ENCODE measurements at places on chromosomes 16 and 17.

- DNase-seq: no peak
These were observed 160.1 kb upstream of the CDH5 start for GRCh38 chr16:66206363-66206762.

DNA sequence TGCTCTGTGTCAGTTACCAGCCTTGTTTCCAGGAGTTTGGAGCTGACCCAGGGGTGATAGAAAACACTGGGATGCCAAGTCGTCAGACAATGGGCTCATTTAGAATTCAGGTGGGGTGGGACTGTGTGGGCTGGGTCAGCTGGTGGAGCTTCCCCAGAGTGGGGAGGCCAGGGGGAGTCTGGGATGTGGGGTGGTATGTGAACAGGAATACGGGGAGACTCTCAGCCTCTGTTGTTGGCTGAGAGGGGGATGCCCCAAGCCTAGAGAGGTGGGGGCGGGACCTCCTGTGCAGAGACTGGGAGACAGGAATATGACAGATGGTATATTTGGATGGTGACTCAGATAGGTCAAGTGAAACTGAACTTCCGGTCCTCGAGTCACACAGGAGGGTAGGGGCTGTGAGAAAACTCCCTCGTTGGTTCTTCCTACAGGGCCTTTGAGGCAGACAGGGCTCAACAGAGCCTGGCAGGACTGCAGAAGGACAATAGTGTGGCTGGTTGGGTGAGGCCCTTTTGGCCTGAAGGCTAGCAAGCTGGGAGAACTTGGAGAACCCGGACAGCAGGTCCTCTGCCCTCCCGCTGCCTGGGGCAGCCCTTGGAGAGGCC is 23.7 kb downstream of the CDH1 start:
- DNase-seq: peak; percentile 68

GRCh38 chr17:36212966-36213365 is 2.1 kb downstream of the CCL4L2 start:
- DNase-seq: no peak

GRCh38 chr17:66542129-66542966 is 239.9 kb downstream of the PRKCA start:
- peak; percentile 69 for DNase-seq

DNA sequence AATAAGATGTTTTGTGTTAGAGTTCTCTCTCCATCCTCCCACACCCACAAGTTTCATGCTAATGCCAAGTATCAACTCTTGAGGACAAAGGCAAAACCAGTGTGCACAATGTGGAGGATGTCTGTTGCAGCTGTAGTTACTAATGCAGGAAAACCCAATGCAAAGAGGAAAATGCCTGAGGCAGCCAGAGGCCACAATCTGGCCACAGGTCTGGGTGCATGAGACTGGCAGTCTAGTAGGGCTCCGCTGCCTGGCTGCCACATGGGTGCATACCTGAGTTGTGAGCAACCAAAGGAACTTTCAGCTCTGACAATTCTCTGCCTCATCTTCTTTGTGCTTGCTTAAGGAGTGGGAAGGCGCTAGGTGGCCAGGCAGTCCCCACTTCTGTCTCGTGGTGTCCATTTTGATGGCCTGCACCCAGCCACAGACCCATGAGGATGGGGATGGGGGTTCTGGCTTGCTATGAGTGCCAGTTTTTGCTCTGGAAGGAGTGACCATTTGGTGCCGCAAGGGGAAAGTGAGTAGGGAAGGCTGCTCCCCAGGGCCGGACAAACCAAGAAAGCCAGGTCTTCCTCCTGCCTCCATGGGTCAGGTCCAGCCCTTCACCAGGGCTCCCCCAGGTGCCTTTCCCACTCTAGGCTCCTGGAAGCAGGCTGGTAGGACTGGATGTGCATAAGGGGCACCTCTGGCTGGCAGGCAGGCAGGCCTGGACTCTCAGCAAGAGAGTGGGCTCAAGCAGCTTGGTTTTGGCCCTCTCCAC is 4.2 kb upstream of the GFOD2 start:
- DNase-seq: peak; percentile 47

DNA sequence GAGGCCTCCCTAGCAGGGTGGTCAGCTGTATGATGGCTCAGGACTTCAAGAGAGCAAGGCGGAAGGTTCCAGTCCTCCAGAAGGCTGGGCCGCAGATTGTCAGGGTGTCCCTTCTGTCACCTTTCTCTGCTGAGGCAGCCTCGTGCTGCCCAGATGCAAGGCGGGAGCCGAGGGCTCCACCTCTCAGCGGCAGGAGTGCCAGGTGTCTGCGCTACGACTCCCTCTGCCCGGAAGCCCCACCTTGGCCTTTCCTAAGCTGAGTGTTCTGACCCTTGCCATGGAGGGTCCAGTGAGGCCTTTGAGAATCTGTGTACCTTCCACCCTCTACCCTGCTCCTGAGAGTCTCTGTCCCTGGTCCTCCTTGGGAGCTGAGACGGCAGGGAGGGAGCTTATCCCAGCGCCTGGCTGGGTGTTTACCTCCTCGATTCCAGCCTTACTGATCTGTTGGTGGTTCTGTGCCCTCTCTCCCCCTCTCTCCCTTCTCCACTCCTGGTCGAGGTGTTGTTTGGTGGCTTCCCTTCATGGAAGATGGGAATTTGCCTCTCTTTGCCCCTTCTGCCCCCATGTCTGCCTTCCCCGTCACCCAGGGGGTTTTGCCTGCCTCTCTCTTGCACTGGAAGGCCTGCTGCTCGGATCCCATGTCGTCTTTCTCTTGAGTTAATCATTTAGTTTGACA is 2.2 kb upstream of the ZNF750 start:
- no peak for DNase-seq

- DNase-seq: peak; percentile 38
These were observed 66.3 kb downstream of the BPTF start for GRCh38 chr17:67891481-67892119.

DNA sequence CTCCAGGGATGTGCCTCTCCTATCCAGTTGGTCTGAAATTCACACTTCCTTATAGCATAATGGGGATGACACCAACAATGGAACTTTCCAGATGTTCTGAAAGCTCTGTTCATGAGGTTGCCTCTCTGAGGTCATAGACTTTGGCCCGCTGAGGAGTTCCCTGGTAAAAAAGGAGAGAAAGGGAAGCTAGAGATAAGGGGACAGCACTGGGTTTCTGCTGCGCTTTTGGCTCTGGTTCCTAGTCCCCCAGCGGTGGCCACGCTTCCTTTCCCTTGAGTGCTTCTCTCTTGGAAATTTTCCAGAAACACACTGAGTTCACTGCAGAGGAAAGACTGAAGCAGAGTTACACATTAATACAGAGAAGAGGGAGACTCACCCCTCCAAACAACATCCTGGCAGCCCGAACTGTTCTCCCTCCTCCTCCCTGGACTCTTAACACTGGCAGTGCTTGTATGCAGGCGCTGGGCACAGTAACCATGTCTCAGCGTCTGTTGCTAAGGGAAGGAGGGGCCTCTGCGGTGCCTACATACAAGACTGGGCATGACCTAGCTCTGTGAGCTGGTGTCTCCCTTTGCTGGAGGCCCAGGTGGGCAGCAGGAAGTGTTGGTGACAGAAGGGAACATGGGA is at the start of gene DNAH3:
DNAH3 (minus strand) TSS at position 472 of the 627 bp plus-strand sequence. CDS start 527 bp downstream, outside the sequence.
- no peak for DNase-seq

DNA sequence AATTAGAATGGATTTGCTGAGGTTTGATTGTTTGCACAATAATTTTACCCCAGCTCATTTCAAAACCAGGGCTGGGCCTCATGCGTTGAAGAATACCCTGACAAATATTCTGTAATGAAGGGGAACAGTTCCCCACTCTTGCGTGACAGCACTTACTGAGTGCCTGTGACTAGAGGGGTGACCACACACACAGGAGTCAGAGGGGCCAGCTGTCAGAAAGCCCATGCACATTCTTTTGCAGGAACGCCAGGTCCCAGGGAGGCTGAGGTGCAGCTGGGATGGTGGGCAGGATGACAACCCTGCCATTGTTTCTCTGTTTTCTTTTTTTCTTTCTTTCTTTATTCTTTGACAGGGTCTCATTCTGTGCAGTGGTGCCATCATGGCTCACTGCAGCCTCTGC is 44.6 kb downstream of the SMPD3 start:
- no peak for DNase-seq

GRCh38 chr16:29927070-29927905 is 1.3 kb upstream of the KCTD13 start:
- DNase-seq: no peak

GRCh38 chr17:47776330-47777197 is 43.5 kb downstream of the TBX21 start:
- peak; percentile 41 for DNase-seq

DNA sequence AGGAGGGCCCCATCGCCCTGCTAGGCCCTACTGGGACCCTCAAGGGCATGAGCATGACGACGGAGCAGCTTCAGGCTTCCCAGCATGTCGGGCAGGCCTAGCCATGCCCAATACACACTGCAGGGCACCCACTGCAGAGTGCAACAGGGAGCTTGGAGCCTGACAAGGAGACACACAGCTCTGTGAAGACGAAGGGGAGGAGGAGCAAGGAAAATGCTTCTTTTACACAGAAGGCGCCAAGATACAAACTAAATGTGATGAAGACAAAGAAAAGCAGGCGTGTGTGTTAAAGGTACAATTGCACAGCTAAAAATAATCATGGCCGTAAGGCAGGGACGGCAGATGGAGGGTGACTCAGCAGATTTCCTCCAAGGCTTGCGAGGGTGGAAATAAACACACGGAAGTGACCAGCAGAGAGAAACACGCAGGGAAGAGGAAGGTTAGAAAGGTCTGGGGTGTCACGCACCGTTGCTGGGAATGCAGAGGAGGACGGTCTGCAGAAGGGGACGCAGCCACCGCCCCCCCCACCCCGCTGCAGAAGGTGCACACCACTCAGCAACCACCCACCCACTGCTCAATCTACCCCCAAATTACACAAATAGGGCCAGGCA is 108.5 kb downstream of the ZNF778 start:
- peak; percentile 76 for DNase-seq

GRCh38 chr16:65543781-65544740 is 422.2 kb upstream of the CDH11 start:
- DNase-seq: no peak

- DNase-seq: peak; percentile 37
These were observed 787 bp downstream of the CDH11 start for GRCh38 chr16:65120831-65121721.

DNA sequence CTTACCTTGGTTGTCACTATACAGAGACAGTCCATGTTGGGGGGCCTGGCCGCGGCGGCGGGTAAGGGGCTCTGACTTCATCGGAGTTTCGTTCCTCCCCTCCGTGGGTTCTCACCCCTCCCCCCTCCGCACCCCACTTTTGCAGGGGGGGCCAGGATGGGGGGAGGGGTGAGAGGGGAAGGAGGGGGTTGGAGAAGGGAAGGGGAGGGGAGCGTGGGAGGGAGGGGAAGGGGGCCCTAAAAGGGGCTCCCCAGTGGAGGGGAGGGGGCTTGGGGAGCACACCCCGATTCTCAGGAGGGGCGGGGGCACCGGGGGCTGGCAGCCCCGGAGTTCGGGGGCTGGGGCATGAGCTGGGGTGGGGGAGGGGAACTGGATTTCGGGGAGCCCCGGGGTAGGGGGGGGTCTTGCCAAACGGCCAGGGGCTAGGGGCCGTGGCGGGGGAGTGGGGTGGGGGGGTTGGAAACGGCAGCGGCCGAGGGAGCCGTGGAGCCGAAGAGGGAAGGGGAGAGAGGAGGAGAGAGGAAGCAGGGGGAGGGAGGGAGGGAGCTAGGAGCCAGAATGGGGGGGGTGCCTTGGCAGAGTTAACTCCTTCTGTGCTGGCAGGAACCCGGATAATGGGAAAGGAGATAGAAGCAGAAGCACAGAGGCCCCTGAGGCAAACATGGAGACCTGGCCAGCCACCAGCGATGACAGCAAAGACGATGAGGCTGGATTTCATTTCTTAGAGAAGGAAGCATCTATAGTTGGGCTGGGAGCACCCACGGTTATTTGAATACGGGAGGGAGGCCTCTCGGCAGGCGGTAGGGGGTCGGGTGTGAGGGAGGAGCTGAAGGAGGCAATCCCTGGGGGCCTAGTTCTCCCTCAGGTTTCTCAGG is 2.3 kb downstream of the DLG4 start:
- peak; percentile 78 for DNase-seq

GRCh38 chr17:60832151-60832585 is 154.5 kb downstream of the BCAS3 start:
- no peak for DNase-seq

DNA sequence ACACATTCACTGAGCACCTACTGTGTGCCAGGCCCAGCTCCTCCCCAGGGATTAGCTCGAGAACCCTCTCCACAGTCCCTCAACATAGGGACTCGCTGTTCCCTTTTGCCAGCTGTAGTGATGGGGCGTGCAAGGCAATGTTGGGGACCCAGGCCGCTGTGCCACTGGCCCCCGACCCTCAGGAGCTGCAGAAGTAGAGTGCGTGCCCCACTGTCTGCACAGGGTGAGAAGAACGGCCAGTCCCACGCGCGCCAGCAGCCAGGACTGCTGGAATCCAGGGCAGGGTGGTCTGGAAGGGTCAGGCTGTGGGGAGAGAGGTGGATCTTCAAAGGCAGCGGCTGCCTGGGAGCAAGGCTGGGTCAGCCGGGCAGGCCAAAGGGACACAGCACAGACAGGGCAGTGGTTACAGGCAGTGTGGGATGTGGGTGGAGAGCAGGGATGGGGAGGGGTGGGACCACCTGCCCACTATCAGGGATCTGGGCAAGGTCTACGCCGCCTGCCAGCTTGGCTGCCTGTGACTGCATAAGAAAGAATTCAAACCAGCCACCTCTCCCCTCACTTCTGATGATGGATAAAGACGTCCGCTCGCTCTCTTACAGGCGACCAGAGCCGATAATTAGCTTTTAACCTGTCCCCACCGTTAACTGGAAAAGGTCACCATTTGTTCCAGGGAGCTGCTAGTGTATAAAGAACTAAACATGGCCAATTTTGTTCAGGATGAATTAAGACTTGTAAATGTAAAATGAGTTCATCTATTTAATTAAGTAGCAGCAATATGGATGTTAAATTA is 86.7 kb upstream of the GSE1 start:
- no peak for DNase-seq

DNA sequence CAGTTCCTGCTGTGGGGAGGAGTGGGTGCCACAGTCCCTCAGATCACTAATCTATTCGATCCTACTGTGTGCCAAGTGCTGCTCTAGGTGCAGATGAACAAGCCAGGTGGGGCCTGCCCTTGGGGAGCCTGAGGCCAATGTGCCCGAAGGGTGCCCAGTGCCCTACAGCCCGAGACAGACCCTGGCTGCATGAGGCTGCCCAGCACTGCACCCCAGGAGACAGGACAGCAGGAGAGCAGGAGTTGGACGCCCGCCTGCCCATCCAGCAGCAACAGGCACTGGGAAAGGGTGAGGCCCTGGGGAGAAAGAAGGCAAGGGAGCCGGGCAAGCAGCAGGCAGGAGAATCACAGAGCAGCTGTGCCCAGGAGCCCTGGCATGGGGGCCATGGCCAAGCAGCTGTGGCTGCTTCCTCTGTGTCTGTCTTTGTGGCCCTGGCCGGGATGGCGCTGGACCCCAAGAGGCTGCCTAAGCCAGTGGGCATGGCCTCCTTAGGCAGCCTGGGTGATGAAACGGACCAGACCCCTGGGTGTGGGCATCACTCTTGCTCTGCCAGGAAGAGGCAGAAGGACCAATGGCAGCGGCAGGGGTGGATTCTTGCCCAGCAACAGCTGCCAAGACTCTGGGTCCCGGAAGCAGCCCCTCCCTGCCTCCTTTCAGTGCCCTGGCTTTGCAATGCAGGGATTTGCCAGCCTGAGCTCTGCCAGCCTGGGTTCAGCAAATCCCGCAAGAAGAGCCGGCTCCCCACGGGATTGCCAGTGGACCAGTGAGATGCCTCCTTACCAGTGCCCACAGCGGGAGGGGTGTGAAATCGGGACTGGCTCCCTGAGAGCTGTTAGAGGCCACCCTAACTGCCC is 179.6 kb upstream of the TNRC6C start:
- peak; percentile 26 for DNase-seq

GRCh38 chr17:44677136-44677535 is 12.4 kb downstream of the CCDC43 start:
- DNase-seq: peak; percentile 67

Measured in fibroblast of skin of back (primary cell).